ENCODE measurements at places on chromosomes 7 and 10.

GRCh38 chr10:78766603-78767002 lies 302.2 kb upstream of the ZMIZ1 start:
- no peak for DNase-seq

DNA sequence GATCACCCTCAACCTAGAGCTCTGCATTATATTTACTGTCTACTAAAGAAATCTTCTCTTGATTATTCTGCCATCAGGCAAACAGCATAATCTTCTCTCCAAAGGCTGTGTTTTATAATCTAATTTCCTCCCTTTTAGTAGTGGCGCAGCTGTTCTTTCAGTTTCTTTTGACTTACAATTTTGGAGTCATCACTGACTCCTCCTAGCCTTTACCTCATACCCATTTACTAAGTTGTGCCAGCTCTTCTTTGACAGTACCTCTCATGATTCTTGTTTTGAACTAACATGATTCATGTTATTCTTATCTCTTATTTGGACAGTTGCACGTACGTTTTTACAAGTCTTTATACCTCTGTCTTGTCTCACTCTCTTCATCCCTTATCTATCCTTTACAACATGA lies 113.0 kb downstream of the FOXP2 start:
- no peak for DNase-seq

DNA sequence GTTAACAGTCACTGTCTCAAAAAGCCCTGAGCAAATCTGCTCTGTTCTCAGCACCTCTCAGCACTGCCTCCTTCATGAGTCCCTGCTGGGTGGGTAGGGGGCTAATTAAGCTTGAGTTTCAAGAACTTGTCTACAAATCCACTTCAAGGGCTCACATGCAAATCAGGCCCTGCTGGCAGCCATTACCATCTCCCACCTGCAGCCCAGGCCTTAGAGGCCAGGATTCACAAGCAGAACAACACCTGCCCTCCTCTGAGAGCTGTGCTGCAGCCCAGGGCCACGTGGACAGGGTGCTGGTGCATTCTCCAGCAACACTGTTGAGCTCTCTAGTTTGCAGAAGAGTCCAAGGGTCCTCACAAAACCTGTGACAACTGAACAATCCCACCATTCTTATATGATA lies 119.2 kb downstream of the DPP6 start:
- DNase-seq = no peak

DNA sequence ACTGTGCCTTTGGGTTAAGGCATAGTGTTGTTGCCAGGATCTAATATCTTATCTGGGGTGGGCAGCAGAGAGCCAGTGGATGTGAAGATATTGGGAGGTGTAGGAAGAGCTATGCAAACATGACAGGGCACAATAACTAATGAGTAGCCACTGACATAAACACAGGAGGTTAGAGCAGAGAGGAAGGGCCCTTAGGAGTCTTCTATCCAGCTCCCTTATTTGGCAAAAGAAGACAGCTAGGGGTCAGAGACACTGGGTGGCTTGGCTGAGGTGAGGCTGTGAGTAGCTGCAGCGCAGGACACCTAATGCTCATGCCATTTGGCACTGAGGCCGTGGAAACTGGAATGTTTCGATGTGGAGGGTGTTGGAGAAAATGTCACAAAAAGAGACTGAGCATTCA lies 176.3 kb upstream of the TCF7L2 start:
- no peak for DNase-seq

DNA sequence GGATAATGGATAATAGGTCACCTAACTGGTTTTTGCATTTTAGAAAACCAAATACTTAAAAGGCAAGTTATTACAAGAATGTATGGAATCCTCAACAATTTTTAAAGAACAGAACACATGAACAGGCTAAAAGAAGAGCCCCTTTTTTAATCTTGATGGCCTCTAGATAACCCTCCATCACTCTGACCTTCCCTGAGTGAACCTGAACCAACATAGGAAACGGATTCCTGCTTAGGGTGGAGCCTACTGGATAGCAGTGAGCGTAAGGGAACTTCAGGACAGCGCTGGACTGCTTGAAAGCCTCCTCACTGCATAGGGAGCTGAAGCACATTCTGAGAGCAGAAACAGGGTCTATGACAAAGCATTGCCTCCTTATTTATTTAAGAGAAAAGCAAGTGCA lies 20.5 kb downstream of the TRPV5 start:
- DNase-seq = no peak

Measured in ovary (tissue), 10 donors.